ENCODE measurements at places on chromosomes 16 and 17. TPM values are rescaled to one million over a fixed set of nuclear protein-coding genes. Genes with fewer than 3 reads are reported as not detected.

Gene KRT13
- 2.8 TPM for total RNA-seq

DNA sequence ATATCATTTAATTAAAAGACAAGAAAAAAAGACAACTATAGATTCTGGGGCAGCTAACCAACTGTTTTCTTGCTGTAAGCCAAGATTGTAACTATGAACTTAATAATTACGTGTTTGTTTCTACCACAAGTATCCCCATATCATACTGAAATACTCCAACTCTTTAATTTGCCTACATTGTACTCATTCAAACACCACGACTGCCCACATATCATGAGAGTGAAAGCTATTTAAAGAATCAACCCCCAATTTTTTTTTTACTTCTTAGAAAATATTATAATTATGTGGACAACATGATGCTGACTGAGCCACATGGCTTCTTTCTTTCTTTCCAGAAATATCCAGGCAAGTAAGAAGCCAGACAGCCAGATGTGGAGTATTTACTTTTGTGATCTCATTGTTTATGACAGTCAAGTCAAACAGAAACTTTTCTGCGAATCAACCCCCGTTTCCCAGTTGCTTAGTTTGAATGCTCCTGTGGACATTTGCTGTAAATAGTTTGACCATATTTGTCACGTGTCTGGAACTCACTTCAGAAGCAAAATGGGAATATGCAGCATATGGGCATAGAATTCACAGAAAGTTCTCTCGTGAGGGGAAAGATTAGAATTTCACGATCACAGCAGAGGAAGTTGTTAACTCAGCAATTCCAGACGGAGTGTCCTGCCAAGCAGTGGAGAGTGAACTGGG lies 126.8 kb upstream of the PSMD7 start:
- peak overlapping the region; percentile 27 for H3K4me3 ChIP-seq
- H3K4me1 ChIP-seq = no peaks in the 10 kb centered on the region
- H3K27ac ChIP-seq = no peak overlapping the region
- H3K27me3 ChIP-seq = no peaks in the 10 kb centered on the region
- H3K36me3 ChIP-seq = no peaks in the 10 kb centered on the region

DNA sequence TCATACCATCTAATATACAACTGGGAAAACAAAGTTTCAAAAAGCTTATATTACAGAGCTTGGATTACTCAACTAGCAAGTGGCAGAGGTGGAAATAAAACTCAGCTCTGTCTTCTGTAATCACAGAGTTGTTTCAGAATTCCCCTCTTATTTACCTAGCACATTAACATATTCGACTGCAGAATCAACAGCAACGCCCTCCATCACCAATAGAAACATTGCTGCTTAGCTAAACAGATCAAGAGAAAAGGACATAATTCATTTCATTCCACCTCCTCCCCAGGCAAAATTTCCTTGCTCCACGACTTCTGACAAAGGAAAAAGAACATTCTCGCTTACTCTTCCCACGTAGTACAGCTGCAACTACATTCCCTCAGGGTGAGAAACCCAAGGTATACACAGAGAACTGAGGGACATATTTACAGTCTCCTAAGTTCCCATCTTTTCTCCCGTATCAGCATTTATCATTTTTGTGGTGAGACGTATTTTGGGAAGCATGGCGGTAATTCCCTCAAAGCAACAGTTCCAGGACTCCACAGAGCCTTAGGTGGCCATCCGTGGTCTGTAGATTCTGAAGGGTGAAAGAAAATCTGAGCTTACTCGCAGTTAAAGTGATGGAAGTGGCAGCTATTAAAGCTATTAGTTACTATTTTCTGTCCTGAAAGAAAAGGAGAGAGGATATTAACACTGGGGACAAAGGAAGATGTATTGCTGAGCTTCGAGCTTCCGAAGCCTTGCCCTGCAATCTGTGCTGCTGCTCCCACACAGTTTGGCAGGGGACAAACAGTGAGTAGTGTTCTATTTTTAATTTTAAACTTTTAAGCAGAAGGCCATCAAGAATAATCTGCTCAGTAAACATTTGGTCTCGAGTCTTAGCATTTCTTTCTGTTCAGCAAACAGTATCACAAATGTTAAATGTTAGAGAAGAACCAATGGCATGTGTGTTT lies 1296.2 kb downstream of the CDH8 start:
- H3K4me3 ChIP-seq = no peak overlapping the region
- no peaks in the 10 kb centered on the region for H3K27me3 ChIP-seq
- no peaks in the 10 kb centered on the region for H3K36me3 ChIP-seq
- H3K27ac ChIP-seq = no peak overlapping the region
- DNase-seq = no peak

Gene TNK1
- total RNA-seq = 2.1 TPM

DNA sequence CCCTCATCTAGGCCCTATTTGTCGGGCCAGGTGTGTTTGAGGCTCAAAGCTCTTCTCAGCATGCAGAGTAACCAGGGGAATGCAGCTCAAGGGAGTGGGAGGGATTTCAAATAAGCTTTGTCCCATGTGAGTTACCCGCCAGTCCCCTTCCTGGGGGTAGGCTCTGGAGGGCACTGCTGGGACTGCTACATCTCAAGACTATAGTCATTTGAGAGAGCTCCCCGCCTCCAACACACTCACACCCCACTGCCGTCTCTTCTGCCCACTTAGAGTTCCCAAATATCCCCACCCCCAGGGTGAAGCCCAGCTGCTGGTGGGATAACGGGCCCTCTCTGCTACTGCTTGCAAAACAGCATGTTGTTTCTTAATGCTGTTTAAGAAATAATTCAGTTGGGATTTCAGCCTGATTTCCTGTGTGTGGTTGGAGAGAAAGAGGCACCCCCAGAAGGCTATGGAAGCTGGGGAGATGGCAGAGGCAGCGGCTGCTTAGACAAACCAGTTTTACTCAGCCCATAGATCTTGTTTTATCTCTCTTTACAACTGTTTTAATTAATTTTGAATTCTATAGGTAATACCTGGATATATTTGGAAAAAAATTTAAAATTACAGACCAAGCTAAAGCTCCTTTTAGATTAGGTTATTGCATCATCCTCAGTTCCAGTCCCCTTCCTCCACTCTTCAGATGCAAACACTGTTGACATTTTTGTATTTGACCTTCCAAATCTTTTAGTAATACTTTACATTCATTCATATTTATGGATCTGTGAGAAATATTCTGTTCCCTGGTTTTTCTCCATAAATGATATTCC lies 4.1 kb upstream of the MPO start:
- H3K4me3 ChIP-seq = no peak overlapping the region
- DNase-seq = no peak
- H3K27me3 ChIP-seq = no peaks in the 10 kb centered on the region
- H3K36me3 ChIP-seq = no peaks in the 10 kb centered on the region
- no peaks in the 10 kb centered on the region for H3K4me1 ChIP-seq

- H3K36me3 ChIP-seq = no peaks in the 10 kb centered on the region
- no peaks in the 10 kb centered on the region for H3K4me1 ChIP-seq
- H3K4me3 ChIP-seq = no peak overlapping the region
- H3K27me3 ChIP-seq = no peaks in the 10 kb centered on the region
- peak overlapping the region; percentile 61 for H3K27ac ChIP-seq
- peak; percentile 88 for DNase-seq
These were observed 49.3 kb upstream of the BCO1 start for GRCh38 chr16:81189100-81189664.

Gene ANKRD40CL
- not detected for total RNA-seq

- H3K4me3 ChIP-seq = no peak overlapping the region
- H3K27ac ChIP-seq = no peak overlapping the region
- DNase-seq = no peak
- H3K36me3 ChIP-seq = no peaks in the 10 kb centered on the region
These were observed 200.8 kb downstream of the PRKCB start for GRCh38 chr16:24036614-24037013.

Gene SCGB1C2
- not detected for total RNA-seq

GRCh38 chr17:61583660-61584264 lies 7.3 kb downstream of the NACA2 start:
- H3K36me3 ChIP-seq = no peaks in the 10 kb centered on the region
- DNase-seq = no peak
- no peaks in the 10 kb centered on the region for H3K27me3 ChIP-seq
- no peaks in the 10 kb centered on the region for H3K4me1 ChIP-seq
- H3K27ac ChIP-seq = no peak overlapping the region
- no peak overlapping the region for H3K4me3 ChIP-seq

DNA sequence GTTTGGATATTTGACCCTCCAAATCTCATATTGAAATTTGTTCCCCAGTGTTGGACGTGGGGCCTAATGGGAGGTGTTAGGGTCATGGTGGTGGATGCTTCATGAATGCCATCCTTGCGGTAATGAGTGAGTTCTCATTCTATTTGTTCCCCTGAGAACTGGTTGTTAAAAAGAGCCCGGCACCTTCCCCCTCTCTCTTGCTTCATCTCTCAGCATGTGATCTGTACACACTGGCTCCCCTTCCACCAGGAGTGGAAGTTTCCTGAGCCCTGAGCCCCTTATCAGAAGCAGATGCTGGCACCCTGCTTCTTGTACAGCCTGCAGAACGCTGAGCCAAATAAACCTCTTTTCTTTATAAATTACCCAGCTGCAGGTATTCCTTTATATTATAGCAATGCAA lies 25.6 kb downstream of the PIK3R6 start:
- no peaks in the 10 kb centered on the region for H3K27me3 ChIP-seq
- H3K27ac ChIP-seq = no peak overlapping the region
- DNase-seq = no peak

Gene CXCL16
- total RNA-seq = 1.0 TPM

GRCh38 chr16:84618581-84619460 lies 943 bp upstream of the COTL1 start:
- no peaks in the 10 kb centered on the region for H3K27me3 ChIP-seq
- H3K36me3 ChIP-seq = no peaks in the 10 kb centered on the region
- H3K4me1 ChIP-seq = no peaks in the 10 kb centered on the region
- H3K4me3 ChIP-seq = peak overlapping the region; percentile 3
- peak overlapping the region; percentile 68 for H3K27ac ChIP-seq

Gene AXIN1
- total RNA-seq = 21.6 TPM

GRCh38 chr17:48814504-48814903 lies 2.5 kb downstream of the TTLL6 start:
- no peaks in the 10 kb centered on the region for H3K36me3 ChIP-seq
- DNase-seq = no peak
- no peaks in the 10 kb centered on the region for H3K27me3 ChIP-seq
- H3K4me3 ChIP-seq = no peak overlapping the region
- H3K4me1 ChIP-seq = peaks cover 4% of the 10 kb centered on the region

DNA sequence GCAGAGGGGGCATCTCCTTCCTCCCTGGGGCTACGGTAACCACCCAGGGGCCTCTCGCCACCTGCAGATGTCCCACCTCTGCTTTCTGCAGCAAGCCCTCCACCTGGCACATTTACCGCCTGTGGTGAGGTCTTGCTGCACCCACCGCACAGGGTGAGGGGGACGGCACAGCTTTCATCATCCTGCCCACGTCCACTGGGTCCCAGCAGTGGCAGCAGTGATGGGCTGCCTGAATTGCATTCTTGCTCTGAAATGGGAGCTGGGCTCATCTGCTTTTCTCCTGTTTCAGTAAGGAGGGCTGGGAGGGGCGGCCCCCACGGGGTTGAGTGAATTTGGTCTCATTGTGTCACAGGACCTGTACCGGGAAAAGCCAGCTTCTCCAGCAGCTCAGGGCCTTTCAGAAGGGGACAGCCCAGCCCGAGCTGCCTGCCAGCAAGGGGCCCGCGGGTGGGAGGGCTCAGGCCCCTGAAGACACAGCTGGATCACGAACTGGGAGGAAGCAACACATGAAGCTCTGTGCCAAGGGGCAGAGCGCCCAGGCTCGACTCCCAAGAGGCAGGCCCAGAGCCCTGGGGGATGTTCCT lies 12.7 kb downstream of the DNAAF8 start:
- no peaks in the 10 kb centered on the region for H3K4me1 ChIP-seq
- H3K4me3 ChIP-seq = no peak overlapping the region
- no peaks in the 10 kb centered on the region for H3K27me3 ChIP-seq
- peak; percentile 56 for DNase-seq

GRCh38 chr16:77387815-77388209 lies 47.0 kb downstream of the ADAMTS18 start:
- H3K4me1 ChIP-seq = no peaks in the 10 kb centered on the region
- no peaks in the 10 kb centered on the region for H3K27me3 ChIP-seq
- H3K4me3 ChIP-seq = no peak overlapping the region
- no peak overlapping the region for H3K27ac ChIP-seq

- H3K36me3 ChIP-seq = no peaks in the 10 kb centered on the region
- no peaks in the 10 kb centered on the region for H3K4me1 ChIP-seq
- no peak overlapping the region for H3K27ac ChIP-seq
- H3K4me3 ChIP-seq = no peak overlapping the region
These were observed 2.0 kb upstream of the PCTP start for GRCh38 chr17:55748841-55749240.

Gene HOXB6
- total RNA-seq = not detected

- no peaks in the 10 kb centered on the region for H3K27me3 ChIP-seq
- H3K4me3 ChIP-seq = peak overlapping the region; percentile 83
- no peaks in the 10 kb centered on the region for H3K4me1 ChIP-seq
These were observed 1.8 kb upstream of the HELZ start for GRCh38 chr17:67246653-67247415.

- H3K4me1 ChIP-seq = no peaks in the 10 kb centered on the region
- no peak for DNase-seq
- H3K36me3 ChIP-seq = no peaks in the 10 kb centered on the region
- H3K27me3 ChIP-seq = no peaks in the 10 kb centered on the region
These were observed 36.3 kb downstream of the IFT140 start for GRCh38 chr16:1575578-1575977.

Data from uterus (tissue), 4 donors.